Stimulated activated CD4-positive, alpha-beta T cell treated with anti-CD3 and anti-CD28 coated beads, Interleukin-15, amount 100 ng/mL, for 1 hour (primary cell): ENCODE measurements at places on chromosomes 3 and 15.
A peak's percentile ranks its signal among the peaks of the same experiment; 100 is the strongest.

- DNase-seq: no peak
Observed at GRCh38 chr15:88382482-88382983, 84.7 kb downstream of the MRPL46 start.

- DNase-seq: no peak
Observed at GRCh38 chr15:49855917-49856637, 235.2 kb downstream of the DTWD1 start.

DNA sequence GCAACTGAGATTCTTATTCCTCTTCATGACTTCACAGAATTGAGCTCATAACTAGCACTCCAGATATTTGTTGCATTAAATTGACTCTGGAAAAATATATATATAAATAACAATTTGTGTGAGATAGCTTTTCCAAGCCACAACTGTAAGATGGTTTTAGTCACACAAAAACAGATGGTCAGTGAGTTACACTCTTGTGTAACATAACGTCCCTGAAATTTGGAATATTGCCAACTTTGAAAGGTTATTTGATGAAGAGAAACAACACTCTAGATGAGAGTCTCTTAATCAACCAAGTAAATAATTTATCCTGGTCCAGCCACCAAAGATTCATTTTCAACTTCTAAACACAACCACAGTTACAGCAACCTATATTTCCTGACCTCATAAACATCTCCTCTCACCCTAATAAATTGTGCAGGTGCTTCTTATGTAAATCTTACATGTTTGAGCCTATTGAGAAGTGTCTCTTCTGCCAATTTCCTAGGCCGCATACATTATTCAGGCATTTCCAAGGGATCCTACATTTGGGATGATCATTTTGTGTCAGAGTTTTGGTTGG lies 84.9 kb upstream of the ACP3 start:
- no peak for DNase-seq

- no peak for DNase-seq
Observed at GRCh38 chr15:55221090-55222011, 24.6 kb upstream of the RSL24D1 start.

DNA sequence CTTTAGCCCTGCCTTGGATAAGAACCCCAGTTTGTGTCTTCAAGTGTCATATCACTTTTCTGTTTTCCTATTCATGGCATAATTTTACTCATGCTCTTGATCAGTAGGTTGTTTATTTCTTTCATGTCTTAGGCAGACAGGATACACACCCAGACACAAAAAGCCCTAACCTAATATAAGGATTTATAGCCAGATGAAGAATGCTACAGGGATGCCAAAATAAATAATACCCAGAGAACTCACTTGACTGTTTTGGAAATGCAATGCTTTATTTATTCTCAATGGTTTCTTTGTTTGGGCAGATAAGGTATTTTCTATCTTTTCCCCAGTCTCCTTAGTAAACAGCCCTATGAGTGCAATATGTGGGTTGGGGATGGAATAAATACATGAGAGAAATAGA lies 424.0 kb upstream of the PDZRN3 start:
- DNase-seq: no peak

- DNase-seq: peak; percentile 28
Observed at GRCh38 chr15:69478259-69478781, 25.7 kb downstream of the RPLP1 start.

GRCh38 chr15:96087180-96087884 lies 243.2 kb upstream of the NR2F2 start:
- no peak for DNase-seq
